Placental pericyte (primary cell): ENCODE measurements at places on chromosomes 1 and 21. TPM values are rescaled to one million over a fixed set of nuclear protein-coding genes. Genes with fewer than 3 reads are reported as not detected.

RHOU gene
- total RNA-seq: 1.3 and 28.9 TPM in 2 replicates

IPP gene
- total RNA-seq: 6.8 and 8.6 TPM in 2 replicates

FNDC5 gene
- 0.22 and 0.29 TPM in 2 replicates for total RNA-seq

S100A5 gene
- 1.1 TPM in 1 of 2 replicates, not detected in the other for total RNA-seq

LRP8 gene
- 51.2 and 55.1 TPM in 2 replicates for total RNA-seq

SERPINC1 gene
- 0.43 TPM in 1 of 2 replicates, not detected in the other for total RNA-seq

TSPEAR gene
- total RNA-seq: not detected in 2 replicates

SLC16A4 gene
- total RNA-seq: 57.8 and 106 TPM in 2 replicates

OR14A16 gene
- not detected in 2 replicates for total RNA-seq

KMO gene
- total RNA-seq: 0.14 TPM in 1 of 2 replicates, not detected in the other

STUM gene
- not detected in 2 replicates for total RNA-seq

LAX1 gene
- total RNA-seq: under 0.01 TPM in 1 of 2 replicates, not detected in the other

IQGAP3 gene
- total RNA-seq: 0.88 and 62.7 TPM in 2 replicates

ENSA gene
- 78.7 and 79.4 TPM in 2 replicates for total RNA-seq

ETV3 gene
- 14.7 and 22.8 TPM in 2 replicates for total RNA-seq

IFI44 gene
- total RNA-seq: 3.3 and 17.2 TPM in 2 replicates

ODF2L gene
- total RNA-seq: 25.8 and 48.0 TPM in 2 replicates

FMN2 gene
- total RNA-seq: 2.6 and 5.4 TPM in 2 replicates

MAP1LC3C gene
- 0.14 and 0.22 TPM in 2 replicates for total RNA-seq

ZRANB2 gene
- total RNA-seq: 22.3 and 43.5 TPM in 2 replicates

ACTL8 gene
- total RNA-seq: not detected in 2 replicates

SMCP gene
- not detected in 2 replicates for total RNA-seq

CLDN17 gene
- total RNA-seq: not detected in 2 replicates

OR2T8 gene
- total RNA-seq: 0.22 TPM in 1 of 2 replicates, not detected in the other

CLEC20A gene
- total RNA-seq: not detected in 2 replicates

LRRC71 gene
- total RNA-seq: 0.14 TPM in 1 of 2 replicates, not detected in the other

PFKFB2 gene
- 5.3 and 7.4 TPM in 2 replicates for total RNA-seq

HLCS gene
- total RNA-seq: 35.2 and 39.4 TPM in 2 replicates

PSMD4 gene
- 156 and 173 TPM in 2 replicates for total RNA-seq

THEM5 gene
- not detected in 2 replicates for total RNA-seq

PDPN gene
- 20.3 and 249 TPM in 2 replicates for total RNA-seq

SMPDL3B gene
- 0.22 TPM in 1 of 2 replicates, not detected in the other for total RNA-seq

SPRR4 gene
- total RNA-seq: not detected in 2 replicates

AMY1B gene
- not detected in 2 replicates for total RNA-seq

SLC35D1 gene
- 11.8 and 37.9 TPM in 2 replicates for total RNA-seq

CFAP141 gene
- total RNA-seq: not detected in 2 replicates

VASH2 gene
- 0.14 TPM in 1 of 2 replicates, not detected in the other for total RNA-seq

SELENON gene
- total RNA-seq: 29.8 and 33.0 TPM in 2 replicates

CD1D gene
- 0.14 and 0.66 TPM in 2 replicates for total RNA-seq

POLR3GL gene
- total RNA-seq: 11.0 and 14.4 TPM in 2 replicates
